GM23248 (cell line): ENCODE measurements at places on chromosomes 5 and 9. TPM values are rescaled to one million over a fixed set of nuclear protein-coding genes. Genes with fewer than 3 reads are reported as not detected.

QRFP gene
- not detected in 2 replicates for total RNA-seq

- H3K4me3 ChIP-seq = no peak overlapping the region
- no peak overlapping the region for H3K27ac ChIP-seq
- DNase-seq = no peak
- H3K27me3 ChIP-seq = no peaks in the 10 kb centered on the region
These were observed 72.6 kb upstream of the PALM2AKAP2 start for GRCh38 chr9:109707355-109707754.

GRCh38 chr9:20395651-20396050 is 226.6 kb downstream of the MLLT3 start:
- no peaks in the 10 kb centered on the region for H3K4me1 ChIP-seq
- no peak overlapping the region for H3K4me3 ChIP-seq
- no peaks in the 10 kb centered on the region for H3K36me3 ChIP-seq
- no peaks in the 10 kb centered on the region for H3K27me3 ChIP-seq

DNA sequence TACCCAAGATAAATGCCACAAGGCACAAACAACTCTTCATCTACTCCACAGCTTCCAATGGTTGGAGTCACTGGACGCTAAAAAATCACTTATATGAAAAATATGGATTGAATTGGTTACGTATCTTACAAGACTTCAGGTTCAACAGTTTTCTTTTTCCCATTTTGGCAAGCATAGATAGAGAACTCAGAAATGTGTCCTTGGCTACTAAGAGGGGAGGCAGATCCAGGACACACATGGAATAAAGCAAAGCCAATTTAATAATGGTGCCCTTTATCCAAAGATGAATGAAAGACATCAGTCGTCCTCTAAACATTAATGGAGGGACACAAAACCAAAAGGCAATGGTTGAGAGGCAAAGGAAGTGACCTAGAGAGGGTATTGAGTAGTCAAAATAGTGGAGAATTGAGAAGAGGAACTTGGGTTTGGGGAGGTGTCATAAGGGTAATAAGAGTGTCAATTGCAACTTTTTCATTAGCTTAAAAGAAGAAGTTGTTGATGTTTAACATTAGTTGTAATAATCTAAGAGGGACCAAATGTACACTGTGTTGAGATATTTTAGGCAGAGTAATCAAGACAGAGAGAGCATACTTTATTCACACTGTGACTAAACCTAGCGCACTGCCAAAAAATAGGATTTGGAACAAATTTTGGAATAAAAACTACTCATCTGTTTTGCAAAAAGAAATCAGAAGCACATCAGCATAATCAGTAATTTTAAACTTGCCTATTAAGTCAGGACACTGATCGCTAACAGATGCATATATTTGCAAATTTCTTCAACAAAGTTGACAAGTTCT is 308.2 kb downstream of the ARL15 start:
- H3K36me3 ChIP-seq = no peaks in the 10 kb centered on the region
- no peaks in the 10 kb centered on the region for H3K4me1 ChIP-seq
- H3K4me3 ChIP-seq = no peak overlapping the region
- H3K27me3 ChIP-seq = no peaks in the 10 kb centered on the region
- peak; percentile 18 for DNase-seq
- H3K27ac ChIP-seq = no peak overlapping the region

DNA sequence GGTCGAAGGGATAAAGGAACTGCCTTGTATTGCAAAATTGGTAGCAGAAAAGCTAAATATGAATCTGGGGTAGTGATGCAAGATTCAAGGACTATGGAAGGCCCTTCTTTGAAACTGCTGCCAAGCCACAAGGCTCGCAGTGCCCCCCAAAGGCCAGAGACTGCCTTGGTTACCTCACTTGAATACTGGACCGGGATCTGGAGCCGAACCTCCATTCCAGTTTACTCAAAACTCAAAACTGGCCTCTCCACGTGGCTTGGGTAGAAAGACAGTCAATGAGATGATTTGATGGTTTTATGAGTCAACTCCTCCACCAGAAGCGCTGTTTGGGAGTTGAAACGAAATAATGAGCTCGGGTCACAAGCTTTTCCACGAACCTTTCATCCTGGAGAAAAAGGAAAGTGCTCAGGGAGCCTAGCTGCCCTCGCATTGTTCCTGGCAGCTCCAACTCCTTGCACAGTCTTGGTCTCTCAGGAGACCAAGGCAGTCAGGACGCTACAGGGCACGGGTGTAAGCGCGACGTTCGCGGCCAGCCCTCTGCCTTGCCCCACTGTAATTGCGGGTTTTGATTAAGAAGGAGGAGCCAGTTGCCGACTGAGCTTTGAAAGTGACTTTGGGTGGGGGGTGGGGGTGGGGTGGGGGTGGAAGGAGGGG is 2.8 kb downstream of the ST8SIA4 start:
- H3K4me1 ChIP-seq = peaks cover 7% of the 10 kb centered on the region
- peaks cover 42% of the 10 kb centered on the region for H3K27me3 ChIP-seq
- peak; percentile 39 for DNase-seq
- H3K36me3 ChIP-seq = no peaks in the 10 kb centered on the region

GARNL3 gene
- total RNA-seq = 0.13 and 0.43 TPM in 2 replicates
